ENCODE measurements at places on chromosomes 13 and 19.
A peak's percentile ranks its signal among the peaks of the same experiment; 100 is the strongest.

DNA sequence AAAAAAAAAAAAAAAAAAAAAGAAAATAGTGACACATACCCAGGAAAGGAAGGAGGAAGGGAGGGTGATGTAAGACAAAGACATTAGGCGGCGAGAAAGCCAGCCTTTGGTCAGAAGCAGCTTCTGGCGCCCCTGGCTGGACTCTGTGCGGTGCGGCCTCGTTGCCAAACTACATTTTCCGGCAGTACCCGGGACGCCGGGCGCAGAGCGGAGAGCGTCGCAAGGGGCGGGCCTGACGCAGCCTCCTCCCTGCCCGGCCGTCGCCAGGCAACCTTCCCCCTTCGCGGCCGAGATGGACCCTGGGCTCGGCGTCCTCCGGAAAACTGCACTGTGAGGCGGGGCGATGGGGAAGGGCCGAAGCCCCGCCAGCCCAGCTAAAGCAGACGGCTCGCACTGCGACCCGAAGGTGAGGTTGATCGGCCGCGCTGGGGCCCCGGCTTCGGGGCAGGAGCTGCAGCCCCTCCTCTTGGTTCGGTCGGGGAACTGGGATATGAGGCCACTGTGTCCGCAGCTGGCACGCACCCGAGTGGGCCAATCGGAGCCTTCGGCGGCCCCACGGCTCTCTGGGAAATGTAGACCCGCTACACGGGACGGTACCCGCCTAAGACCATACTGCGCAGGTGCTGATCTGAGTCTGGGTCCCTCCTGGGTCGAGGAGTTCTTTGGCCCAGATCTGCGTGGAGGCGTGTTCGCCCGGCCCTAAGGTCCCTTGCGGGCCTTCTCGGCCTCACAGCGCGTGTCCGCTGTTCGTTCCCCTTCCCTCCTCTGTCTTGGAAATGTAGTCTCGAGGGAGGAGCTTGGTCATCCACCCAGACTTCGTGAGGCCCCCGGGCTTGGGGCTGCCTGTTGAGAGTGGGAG, 2.3 kb upstream of the MZF1 start:
- peak; percentile 88 for DNase-seq

DNA sequence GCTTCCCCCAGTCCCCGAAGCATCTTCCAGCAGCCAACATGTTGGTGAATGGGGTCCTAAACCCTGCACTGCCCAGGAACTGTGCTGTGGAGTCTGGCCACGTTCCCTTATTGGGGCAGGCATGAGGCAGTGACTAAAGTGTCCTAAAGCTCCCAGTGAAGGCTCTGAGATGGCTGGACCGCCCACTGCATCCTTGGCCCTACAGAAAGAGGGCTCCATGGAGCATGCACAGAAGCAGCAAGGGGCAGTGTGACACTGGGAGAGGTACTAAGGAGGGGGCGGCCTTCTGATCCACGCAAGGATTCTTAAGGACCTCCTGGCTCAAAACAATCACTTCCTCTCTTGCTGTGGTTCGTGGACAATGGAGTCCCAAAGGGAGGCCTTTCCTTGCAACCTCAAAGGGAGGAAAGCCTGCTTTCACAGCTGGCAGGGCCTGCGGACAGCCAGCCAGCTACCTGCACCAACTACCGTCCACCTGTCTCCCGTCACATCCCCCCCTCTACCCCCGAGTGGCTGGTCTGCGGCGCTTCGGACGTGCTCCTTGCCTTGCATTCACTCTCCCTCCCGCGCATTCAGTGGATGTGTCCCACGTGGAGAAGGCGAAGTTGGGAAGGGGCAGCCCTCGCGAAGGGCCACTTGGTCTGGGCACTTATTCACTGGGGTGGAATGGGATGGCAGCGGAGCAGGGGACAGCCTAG, 63.9 kb upstream of the STARD13 start:
- DNase-seq: no peak

GRCh38 chr13:112179995-112180394, 113.0 kb downstream of the SOX1 start:
- DNase-seq: no peak

DNA sequence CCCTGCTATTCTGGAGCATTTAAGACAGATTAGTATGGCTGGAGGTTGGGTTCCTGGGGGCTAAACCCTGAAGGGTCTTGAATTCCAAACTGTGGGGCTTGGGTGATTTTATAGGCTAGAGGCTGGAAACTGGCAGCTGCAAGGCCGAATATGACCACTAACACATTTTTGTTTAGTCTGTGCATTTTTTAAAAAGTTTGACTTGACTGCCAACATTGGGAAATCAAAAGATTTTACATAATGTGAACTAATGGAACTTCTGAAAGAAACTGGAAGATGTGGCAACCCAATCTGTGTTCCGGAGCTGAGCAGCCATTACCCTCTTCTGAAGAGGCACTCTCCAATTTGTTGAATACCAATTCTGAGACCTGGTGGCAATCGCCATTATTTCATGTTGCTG, 5.1 kb downstream of the ZNF784 start:
- DNase-seq: no peak

GRCh38 chr19:38670921-38671398, 23.5 kb downstream of the ACTN4 start:
- DNase-seq: no peak

DNA sequence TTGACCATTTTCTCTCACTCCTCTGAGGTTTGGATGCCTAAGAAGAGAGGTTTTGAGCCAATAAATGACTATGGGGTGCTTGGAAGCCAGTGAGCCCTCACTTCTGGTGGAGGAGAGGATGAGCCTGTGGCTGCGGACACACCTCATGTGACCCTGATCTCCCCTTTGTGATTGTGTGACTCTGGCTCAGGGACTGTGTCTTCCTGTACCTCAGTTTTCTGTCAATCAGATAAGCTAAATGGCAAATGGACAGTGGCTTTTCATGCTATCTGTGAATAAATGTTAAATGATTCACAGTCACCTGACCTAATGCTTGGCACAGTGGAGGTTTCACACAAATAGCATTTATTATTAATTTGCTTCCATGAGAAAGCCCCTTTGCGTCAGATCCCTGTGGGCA, 2.7 kb downstream of the PSG8 start:
- DNase-seq: no peak

GRCh38 chr19:17081672-17082630, 6.4 kb downstream of the MYO9B start:
- DNase-seq: no peak

DNA sequence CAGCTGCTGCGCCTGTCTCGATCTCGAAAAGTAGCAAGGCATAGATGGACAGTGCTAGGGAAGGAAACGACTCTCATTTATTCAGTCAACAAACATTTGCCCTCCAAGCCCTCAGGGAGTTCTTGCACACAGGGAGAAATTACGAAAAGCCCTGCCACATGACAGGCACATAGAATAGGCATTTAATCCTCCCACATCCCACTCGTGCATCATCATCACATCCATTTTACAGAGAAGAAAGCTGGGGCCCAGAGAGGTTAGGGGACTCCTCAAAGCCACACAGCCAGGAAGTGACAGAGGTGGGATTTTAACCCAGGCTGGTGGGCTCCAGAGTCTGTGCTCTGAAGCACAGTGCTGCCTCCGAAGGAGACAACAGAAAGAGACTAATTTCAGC, 11.6 kb downstream of the TMEM221 start:
- DNase-seq: no peak

- no peak for DNase-seq
These were observed 10.3 kb upstream of the GAS6 start for GRCh38 chr13:113874177-113874576.

GRCh38 chr13:74101436-74101835, 32.8 kb downstream of the KLF12 start:
- DNase-seq: no peak

- DNase-seq: peak; percentile 48
These were observed 22.3 kb upstream of the TFDP1 start for GRCh38 chr13:113562085-113562749.

- DNase-seq: no peak
These were observed 2532.9 kb downstream of the PCDH9 start for GRCh38 chr13:64697226-64697625.

GRCh38 chr13:100088644-100089464, at the start of gene PCCA:
TSS of gene PCCA (plus strand) at chr13:100089093. CDS start at chr13:100089121, 28 bp downstream.
- peak; percentile 77 for DNase-seq

DNA sequence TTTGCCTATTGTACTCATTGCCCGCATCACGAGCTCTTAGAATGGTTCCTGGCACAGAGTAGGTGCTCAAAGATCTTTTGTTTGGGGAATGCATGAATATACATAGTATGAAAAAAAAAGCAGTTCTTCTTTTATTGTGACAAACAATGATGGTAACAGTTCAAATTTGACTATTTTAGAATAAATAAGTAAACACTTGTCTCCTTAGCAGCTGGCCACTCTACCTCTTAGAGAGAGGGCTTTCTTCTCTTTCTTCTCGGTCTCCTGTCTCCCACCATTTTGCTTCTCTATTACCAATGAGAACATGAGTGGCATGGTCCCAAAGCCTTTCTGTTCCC, 639 bp upstream of the SLAIN1 start:
- no peak for DNase-seq

DNA sequence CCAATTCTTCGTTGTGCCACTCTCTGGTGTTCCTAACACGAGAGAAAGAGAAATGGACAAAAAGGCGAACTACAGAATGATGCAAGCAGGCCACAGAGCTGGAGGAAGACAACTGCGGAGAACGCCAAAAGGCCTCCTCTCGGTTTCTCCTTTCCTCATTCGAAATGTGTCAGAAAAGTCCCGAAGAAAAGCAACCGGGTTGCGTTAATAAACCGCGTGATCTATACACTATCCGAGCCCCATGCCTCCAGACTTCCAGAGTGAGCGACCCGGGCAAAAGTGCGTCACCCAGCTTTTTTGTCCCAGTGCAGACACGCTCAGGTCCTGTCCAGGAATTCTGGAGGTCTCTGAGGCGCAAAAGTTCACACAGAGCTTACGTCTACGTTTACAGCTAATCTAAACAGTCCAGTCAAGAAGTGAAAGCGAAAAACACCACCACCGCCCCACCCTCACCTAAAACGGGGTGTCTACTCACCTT, 413 bp downstream of the N4BP2L2 start:
- DNase-seq: no peak

DNA sequence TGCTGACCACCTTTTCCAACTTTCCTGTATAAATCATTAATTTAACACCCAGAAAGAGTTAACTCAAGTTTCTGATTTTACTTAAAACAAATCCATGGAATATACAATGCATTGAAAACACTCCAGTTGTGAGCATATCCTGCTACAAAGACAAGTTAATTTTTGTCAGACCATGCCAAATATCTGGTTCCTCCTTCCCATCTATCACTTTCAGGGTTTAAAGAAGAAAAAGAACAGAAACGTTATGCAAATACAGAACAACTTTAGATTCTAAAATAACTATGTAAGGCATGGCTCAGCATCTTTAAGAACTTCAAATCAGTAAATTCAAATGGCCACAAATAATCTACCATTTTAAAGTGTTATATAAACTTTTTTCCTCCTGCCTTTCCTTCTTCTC, 14.9 kb downstream of the MRPS31 start:
- DNase-seq: no peak

DNA sequence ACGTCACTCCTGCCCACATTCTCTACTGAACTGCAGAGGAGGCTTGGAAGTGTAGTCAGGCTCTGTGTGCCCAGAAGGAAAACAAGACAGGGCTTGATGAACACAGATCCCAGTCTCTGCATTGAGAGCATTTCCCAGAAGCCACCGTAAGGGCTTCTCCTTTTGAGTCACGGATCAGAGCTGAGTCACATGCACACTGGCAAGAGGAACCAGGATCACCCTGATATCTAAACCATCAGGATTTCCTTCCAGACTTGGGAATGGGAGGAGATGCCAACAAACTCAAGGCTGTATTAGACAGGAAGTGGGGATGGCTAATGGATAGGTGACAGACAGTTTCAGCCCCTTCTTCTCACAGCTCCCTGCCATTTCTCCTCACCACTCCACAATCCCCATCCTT, 17.7 kb upstream of the FBXO17 start:
- DNase-seq: no peak

DNA sequence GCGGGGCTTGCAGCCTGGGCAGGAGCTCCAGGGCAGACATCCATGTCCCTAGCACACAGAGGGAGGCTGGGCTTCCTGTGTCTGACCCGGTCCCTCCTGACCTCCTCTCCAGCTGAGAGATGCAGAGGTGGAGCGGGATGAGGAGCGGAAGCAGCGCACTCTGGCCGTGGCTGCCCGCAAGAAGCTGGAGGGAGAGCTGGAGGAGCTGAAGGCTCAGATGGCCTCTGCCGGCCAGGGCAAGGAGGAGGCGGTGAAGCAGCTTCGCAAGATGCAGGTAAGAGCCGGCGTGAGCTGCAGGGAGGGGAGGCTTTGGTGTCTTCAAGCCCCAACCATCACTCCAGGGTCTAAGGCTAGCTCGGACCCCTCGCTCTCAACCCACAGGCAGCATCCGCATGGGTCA, 38.4 kb downstream of the KCNC3 start:
- no peak for DNase-seq

DNA sequence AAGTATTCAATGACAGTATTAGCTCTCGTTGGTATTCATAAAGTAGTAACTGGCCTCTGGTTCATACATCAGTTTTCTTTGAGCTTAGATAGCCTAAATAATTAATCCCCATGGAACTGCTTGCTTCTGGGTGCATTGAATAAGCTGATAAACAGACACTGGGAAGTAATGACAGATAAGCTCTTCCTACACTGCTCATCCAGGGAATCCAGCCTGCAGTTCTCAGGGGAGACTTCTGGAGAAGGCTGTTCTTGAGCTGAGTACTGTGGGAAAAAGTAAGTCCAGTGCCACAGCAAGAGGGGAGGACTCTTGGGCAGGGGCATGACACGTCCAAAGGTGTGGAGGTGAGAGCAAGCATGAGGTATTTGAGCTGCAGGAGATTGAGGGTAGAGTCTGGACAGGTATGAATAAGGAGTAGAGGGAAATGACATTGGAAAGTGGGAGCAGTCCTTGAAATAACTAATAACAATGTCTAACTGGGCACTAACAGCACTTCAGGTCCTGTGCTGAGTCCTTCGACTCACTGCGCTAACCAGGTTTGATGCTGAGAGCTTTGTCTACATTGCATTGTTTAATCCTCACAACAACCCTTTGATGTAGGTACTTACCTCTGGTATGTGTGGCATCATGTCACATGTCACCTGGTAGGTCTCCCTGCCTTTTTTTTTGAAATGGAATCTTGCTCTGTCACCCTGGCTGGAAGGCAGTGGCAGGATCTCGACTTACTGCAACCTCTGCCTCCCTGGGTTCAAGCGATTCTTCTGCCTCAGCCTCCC, 7.2 kb downstream of the GARRE1 start:
- no peak for DNase-seq

DNA sequence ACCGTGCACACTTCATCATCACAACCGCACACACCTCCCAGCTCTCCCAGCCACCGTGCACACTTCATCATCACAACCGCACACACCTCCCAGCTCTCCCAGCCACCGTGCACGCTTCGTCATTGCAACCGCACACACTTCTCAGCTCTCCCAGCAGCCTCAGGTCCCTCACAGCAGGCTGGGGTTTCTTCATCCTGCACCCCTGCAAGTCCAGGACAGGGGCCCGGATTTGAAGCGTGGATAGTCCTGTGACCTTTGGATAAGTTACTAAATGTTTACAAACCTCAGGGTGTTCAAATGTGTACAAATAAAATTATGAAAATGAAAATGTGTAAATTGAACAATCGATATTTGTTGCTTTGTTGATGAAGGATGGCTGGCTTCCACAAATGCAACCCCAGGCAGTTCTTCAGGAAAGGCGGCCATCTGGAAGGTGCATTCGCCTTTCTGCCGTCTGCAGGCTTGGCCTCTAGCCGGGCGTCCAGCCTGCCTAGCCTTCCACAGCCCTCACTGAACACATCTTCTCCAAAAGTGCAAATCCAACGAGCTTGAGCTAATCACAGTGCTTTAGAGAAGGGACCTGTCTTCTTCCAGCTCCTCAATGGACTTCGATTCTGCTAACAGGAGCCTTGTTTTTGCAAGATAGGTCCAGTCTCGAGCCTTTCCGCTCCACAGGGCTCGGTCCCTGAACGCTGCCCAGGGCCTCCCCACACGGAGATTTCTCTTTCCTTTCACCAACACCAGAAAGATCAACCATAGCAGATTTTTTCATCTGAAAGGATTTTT, 74.2 kb downstream of the SPACA7 start:
- no peak for DNase-seq

All from stimulated activated naive CD8-positive, alpha-beta T cell treated with anti-CD3 and anti-CD28 coated beads, Interleukin-15, amount 100 ng/mL, for 72 hours (primary cell).